CD4-positive, alpha-beta T cell treated with Interleukin-6 at 100 ng/mL for 8 hours (primary cell): ENCODE measurements at places on chromosomes 2 and 18.
A peak's percentile ranks its signal among the peaks of the same experiment; 100 is the strongest.

GRCh38 chr2:15732341-15733077, 140.8 kb downstream of the DDX1 start:
- DNase-seq, result no peak

GRCh38 chr2:36812196-36812595, 115.7 kb downstream of the VIT start:
- no peak for DNase-seq

GRCh38 chr2:85409845-85410583, at the start of gene CAPG:
Gene CAPG (minus strand): TSS chr2:85410366. CDS start chr2:85402145, 8,221 bp downstream.
- peak; percentile 44 for DNase-seq

DNA sequence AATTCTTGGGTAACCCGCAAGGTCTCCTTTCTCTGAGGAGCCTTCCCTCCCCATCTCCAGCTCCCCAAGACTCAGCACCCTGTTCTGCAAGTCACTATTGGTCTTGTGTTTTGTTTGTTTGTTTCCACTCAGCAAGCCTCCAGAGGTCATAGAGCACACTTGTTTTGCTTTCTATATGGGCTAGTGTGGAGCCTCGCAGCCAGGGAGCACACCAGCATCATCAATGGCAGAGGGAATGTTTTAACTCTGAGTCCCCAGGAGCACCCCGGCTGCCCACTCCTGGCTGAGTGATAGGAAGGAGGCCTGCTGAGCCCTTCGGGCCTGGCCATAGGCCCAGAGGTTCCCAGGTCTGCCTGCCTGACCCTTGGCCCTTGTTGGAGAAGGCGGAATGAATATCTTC, 36.6 kb downstream of the GLI2 start:
- no peak for DNase-seq

- no peak for DNase-seq
Observed at GRCh38 chr2:167946441-167946841, 301.0 kb downstream of the STK39 start.

DNA sequence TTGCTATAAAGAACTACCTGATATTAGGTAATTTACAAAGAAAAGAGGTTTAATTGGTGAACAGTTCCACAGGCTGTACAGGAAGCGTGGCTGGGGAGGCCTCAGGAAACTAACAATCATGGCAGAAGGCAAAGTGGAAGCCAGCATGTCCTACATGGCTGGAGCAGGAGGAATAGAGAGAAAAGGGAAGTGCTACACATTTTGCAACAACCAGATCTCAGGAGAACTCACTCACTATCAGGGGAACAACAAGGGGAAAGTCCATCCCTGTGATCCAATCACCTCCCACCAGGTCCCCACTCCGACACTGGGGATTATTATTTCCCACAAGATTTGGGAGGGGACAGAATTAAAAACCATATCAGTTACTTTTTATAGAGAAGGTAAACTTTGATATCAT, 273.5 kb upstream of the MMADHC start:
- no peak for DNase-seq

DNA sequence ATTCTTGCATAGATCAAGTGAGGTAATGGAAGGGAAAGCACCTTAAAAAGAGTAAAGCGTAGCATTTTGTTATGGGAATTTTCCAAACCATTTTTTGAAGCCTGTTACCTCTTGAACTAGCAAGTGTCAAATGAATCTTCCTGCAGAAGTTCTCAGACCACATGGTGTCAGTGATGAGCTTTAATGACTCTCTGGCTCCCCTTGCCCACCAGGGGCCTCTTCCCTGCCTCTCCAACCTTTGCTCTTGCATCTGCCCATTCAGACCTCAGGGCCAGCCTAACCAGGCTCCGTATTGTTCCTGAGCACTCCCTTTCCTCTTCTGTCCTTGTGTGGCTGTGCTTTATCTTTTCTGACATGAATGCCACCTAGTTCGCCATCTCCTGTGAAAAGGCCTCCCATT, 155.9 kb downstream of the DIS3L2 start:
- no peak for DNase-seq

DNA sequence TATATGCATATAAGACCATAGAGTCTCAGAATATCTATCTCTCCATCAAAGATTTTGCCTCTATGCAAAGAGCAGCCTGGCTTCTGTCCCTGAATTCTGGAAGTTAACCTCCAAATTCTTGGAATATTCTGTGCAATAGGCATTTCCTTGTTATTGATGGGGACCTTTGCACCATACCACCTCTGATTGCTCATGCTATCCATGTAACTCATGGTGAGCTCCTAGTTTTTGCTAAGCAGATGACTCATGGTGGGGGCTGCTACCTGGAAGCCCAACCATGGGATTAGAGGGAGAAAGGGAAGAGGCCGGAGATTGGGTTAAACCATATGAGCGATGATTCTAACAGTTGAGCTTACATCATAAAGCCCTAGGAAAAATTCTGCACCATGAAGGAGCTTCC, 310.2 kb upstream of the FIGN start:
- DNase-seq, result no peak

- DNase-seq, result no peak
Observed at GRCh38 chr18:70028734-70029133, 81.1 kb upstream of the CD226 start.

GRCh38 chr2:241009601-241010530, 11.4 kb downstream of the SNED1 start:
- peak; percentile 56 for DNase-seq

DNA sequence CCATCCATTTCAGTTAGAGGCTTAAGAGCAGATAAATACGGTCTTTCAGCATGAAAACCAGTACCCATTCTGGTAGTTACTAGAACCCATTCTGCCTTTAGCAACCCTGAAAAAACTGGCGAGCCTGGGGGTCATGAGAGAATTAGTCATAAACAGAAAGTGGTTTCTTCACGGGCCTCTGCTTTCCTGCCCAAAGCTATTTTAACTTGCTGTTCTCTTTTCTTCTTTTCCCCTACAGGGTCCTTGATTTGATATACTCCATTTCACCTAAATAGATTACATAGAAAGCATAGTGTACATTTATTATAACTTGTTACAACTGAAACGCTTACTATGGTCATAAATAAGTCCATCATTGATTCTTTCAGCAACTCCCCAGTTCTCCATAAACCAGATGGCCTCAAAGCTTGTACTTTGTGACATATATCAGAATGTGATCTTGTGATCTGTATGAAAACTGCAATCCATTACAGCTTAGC, 48.3 kb downstream of the WDFY1 start:
- no peak for DNase-seq

GRCh38 chr2:235910067-235910466, 258.1 kb downstream of the GBX2 start:
- DNase-seq, result no peak

- no peak for DNase-seq
Observed at GRCh38 chr2:169173876-169174275, 104.5 kb downstream of the DHRS9 start.

DNA sequence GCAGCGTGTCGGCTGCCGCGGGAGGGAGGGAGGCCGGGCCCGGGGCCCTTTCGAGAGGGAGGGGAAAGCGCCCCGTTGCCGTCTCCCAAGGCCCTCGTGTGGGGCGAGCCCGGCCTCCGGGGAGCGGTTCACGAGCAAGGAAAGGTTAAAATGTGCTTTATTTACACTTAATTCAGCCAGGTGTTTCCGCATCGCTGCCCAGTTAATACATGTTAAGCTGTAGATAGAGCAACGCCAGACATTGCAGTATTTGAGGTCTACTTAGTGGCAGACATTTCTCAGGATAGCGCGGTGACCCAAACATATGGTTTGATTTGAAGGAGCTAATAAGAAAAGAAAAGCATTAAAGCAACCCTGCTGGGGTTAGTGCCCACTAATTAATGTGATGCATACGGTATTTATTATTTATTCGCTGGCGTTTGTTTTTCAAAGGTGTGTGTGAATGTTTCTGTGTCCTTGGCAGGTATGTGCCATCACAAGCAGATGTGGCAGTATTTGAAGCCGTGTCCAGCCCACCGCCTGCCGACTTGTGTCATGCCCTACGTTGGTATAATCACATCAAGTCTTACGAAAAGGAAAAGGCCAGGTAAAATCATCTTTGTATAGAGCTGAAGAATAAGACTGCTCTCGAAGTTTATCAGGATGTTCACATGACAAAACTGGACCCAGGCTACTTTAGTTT, 571 bp downstream of the EEF1B2 start:
- DNase-seq, result peak; percentile 57
